NCI-H1048 (cell line): ENCODE measurements at places on chromosomes 1 and 21.
A peak's percentile ranks its signal among the peaks of the same experiment; 100 is the strongest.

GRCh38 chr21:41689289-41689583, 77.6 kb downstream of the RIPK4 start:
- DNase-seq = no peak

DNA sequence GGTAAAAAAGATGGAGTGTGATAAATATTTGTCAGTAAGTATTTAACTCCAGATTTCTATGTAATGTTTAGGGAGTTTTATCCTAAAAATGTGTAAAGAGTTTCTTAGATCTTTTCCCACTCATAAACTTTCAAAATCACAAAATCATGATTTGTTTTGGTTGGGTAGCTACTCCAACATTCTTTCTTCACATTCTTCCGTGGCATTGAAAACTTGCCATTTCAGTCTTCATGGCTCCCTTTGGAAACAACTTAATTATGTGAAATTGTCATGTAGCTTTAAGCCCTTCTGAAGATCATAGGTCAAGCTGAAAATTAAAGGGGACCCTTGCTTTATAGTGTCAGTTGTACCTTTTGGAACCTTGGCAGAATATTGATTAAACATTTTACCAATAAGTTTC, 73.2 kb downstream of the ADGRL2 start:
- no peak for DNase-seq

GRCh38 chr1:244502630-244503029, 41.6 kb downstream of the CATSPERE start:
- DNase-seq = no peak

- peak; percentile 48 for DNase-seq
Measured at GRCh38 chr1:28365864-28366263, 3.7 kb upstream of the PHACTR4 start.

DNA sequence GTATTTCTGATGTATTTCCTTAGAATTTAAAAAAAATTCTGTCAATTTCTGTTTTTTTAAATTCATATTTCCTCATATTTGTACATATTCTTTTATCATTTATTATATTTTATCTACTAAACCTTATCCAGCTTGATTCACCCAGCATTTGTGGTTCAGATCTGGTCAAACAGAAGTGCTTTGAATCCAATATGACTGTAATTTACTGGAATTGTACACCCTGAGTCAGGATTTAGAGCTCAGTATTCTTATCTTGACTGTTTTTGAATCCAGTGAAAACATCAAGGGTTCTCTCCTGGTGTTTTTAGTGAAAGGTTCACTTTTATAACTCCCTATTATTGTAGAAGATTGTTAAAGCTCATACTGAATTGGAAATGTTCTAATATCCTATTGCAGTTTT, 1077.0 kb upstream of the NCAM2 start:
- DNase-seq = no peak

DNA sequence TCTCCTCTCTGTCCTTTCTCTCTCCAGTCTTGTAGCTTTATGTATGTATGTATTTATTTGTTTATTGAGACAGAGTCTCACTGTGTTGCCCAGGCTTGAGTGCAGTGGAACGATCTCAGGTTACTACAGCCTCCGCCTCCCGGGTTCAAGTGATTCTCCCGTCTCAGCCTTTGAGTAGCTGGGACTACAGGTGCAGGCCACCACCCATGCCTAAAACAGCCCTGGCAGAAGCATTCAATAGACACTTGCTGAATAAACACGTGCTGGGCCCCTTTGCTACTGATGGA, 2.5 kb downstream of the KIAA2013 start:
- no peak for DNase-seq

DNA sequence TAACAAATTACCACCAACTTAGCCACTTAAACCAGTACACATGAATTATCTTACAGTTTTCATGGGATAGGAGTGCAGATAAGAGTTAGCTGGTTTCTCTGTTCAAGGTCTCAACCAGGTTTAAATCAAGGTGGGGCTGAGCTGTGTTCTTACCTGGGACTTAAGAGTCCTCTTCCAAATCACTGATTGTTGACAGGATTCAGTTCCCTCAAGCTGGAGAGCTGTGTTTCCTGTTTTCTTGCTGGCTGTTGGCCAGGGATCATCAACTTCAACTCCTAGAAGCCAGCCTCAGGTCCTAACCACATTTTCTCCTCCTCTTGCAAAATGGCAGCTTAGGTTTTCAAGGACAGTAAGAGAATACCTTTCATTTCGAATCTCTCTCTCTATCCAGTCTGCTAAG, 123.8 kb upstream of the CHRM3 start:
- no peak for DNase-seq

DNA sequence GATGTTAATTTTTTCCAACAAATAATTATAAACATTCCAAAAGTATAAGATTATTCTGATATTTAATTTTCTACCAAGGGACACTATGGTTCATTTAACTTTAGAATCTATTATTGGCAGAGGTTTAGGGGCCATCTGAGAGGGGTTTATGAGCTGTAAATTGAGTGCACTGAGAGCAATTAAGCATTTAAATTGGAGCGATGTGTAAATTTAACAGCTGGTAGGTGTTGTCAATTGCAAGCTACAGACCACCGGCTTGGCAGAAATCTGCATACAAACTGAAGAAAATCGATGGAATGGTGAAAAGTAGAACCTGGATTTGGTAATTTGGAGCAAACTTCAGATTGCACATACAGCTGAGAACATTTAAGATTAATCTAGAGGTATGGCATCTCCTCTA, 55.8 kb upstream of the MTF2 start:
- no peak for DNase-seq

- DNase-seq = no peak
Measured at GRCh38 chr1:1470626-1471388, 758 bp upstream of the ATAD3B start.

GRCh38 chr21:28604946-28605537, 387.6 kb downstream of the LTN1 start:
- DNase-seq = no peak
